D721Med (cell line): ENCODE measurements at places on chromosomes 2 and 18.

- no peak for DNase-seq
These were observed 319.8 kb upstream of the HNRNPA3 start for GRCh38 chr2:176892676-176893226.

- no peak for DNase-seq
These were observed 3.0 kb upstream of the TMEM37 start for GRCh38 chr2:119428488-119429224.

GRCh38 chr2:134681201-134681600 lies 37.6 kb downstream of the TMEM163 start:
- DNase-seq: no peak

DNA sequence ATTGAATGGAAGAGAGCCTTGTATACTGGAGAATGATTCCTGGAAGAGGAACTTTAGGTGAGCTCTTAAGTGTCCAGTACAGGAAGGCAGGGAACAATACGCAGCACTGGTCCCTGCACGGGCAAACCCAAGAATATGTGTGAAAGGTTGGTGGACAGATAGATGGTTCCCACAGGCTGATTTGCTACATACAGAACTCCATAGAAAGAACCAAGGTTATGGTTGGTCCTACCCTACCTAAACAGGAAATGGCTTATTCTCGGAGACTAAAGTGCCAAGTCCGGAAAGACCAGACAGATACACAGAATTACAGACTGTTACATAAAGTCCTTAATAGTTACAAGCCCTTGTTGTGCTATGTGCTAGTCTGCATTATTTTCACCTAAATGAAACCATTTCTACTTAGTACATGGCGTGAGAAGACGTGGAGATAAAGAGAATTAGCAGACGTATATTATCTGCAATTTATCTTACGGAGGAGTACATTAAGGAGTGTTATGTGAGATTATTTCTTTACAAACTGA lies 1.2 kb downstream of the REV1 start:
- no peak for DNase-seq

- no peak for DNase-seq
These were observed 10.5 kb upstream of the ARMC9 start for GRCh38 chr2:231187736-231188505.

DNA sequence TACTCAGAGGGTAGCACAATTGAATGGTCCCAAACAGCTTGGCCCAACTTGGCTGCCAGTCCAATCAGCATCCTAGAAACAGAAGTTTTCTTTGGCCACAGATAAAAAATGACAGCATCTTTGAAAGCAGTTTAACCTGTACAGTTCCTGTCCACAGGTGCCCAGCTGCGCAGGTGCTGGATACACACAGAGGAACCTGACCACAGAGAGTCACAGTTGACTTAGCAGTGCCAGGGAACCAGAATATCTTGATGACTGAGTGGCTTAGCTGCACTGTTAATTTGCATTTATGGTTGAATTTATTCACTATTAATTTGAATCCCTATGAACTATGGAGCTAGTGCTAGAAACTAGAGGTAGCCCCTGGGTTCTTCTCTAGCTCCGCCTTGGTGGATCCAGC lies 93.7 kb downstream of the TPGS2 start:
- no peak for DNase-seq

- no peak for DNase-seq
These were observed 267.6 kb downstream of the SRBD1 start for GRCh38 chr2:45343251-45344017.

DNA sequence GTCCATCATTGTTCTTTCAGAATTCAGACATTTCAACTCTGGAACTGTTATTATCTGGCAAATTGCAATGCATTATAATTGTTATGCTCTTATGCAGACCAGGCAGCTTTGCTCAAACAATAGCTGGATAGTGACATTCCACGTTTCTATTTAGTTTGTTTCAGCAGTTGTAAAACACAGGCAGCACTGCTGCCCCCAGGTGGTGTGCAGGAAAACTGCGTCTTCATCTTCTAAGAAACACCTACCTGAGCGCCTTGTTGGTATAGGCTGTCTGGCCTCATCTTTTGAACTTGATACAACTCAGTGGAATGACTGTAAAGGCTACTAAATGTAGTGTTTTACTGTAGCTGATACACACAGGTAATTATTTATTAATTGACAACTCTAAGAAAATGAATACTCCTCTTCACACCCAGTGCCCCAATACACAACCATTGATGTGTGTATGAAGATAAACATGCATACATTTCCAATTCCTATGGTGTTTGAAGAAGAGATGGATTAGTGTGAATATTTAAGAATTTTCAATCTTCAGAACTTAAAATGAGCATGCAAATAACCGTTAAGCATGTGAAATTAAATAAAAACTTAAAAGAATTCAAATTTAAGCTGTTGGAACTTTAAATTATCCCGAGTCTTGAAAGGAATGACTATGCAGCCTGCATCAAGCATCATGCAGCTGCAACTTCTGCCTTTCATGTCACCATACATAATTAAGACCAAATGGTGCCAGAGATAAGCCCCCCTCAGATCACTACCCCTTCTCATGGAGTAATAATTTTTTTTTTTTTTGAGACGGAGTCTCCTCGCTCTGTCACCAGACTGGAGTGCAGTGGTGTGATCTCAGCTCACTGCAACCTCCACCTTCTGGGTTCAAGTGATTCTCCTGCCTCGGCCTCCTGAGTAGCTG lies 85.6 kb downstream of the CD8B2 start:
- no peak for DNase-seq

- no peak for DNase-seq
These were observed 105.0 kb downstream of the COL6A3 start for GRCh38 chr2:237309011-237309410.

DNA sequence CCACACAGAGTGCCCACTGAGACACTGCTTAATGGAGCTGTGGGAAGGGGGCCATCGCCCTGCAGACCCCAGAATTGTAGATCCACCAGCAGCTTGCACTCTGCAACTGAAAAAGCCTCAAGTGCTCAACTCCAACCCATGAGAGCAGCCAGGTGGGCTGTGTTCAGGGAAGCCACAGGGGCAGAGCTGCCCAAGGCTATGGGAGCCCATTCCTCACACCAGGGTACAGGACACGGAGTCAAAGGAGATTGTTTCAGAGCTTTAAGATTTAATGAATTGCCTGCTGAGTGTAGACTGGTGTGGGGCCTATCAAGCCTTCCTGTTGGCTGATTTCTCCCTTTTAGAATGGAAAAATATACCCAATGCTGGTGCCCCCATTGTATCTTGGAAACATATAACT lies 17.2 kb downstream of the TPO start:
- DNase-seq: no peak

GRCh38 chr18:11871501-11871900 lies 20.3 kb downstream of the CHMP1B start:
- no peak for DNase-seq

DNA sequence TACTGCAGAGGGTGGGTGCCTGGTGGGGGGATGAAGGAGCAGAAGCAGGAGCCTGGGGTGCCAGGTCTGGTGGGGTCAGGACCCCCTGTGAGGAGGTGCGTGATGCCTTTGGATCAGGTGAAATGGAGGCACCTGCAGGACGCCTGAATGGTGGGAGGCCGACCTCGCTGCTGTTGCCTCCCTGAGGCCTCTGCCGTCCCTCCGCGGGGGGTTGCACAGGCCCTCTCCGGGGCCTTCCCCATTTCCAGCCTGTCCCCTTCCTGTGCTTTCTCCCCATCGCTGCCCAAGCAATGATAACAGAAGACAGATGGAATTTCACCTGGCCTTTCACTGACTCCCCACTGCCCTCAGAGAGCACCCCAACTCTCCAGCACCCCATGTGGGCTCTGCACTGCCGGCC lies 259.3 kb downstream of the ALPK2 start:
- no peak for DNase-seq

- no peak for DNase-seq
These were observed 221.3 kb downstream of the ACKR3 start for GRCh38 chr2:236790963-236791362.

GRCh38 chr2:57990118-57990725 lies 56.4 kb upstream of the VRK2 start:
- no peak for DNase-seq

DNA sequence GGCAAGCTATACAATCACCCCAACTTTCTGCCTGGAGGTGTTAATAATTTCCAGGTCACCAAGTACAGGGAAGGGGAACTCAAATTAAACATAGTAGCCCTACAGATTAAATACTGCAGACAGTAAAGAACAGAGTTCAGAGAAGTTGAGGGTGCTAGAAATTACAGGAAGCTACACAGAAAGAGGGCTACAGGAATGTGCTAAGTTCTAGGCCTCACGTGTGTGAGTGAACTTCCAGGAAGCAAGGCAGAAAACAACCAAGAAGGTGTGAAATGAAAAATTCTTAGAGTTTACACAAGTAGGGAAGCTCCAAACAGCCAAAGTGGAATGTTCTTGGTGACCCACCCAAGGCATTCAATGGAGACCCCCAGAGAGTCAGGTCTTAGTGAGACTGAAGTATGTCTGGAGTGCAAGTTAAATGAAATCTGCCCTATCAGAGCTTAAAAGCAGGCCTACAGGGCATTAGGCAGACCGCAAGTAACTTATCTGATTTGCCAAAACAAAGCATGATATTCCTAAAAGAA lies 58.1 kb upstream of the RNU4ATAC start:
- no peak for DNase-seq

- DNase-seq: no peak
These were observed 197.2 kb downstream of the LDLRAD4 start for GRCh38 chr18:13415736-13416135.

GRCh38 chr2:61588566-61588965 lies 50.4 kb upstream of the XPO1 start:
- no peak for DNase-seq

DNA sequence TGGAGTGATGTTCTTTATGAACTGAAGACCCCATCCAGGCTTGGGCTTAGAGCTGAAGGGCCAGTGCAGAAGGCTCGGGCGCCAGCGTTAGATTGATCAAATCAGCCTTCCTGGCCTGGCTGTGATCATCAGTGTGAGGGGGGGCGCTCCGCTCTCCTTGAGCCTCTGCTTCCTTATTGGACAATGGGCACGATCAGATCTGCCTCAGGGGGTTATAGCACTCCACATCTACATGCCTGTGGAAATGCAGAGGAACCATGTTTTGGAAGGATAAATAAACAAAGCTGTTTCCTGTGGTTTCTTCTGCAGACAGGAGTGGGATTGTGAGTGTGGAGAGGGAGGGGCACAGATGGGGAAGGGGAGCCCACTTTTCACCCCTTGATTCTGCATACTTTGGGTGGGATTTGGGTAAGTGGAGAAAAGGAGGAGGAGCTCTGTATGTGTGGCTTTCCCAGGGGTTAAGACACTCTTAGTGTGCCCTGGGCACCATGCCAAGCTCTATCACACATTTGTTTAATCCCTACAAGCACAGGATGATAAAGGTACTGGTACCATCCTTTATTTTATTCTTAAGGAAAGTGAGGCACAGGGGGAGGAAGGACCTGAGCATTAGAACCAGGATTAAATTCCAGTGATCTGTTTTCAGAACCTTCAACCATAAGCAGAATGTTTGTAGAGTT lies 150.5 kb downstream of the EN1 start:
- DNase-seq: no peak

GRCh38 chr18:28079883-28080282 lies 97.0 kb downstream of the CDH2 start:
- DNase-seq: no peak

DNA sequence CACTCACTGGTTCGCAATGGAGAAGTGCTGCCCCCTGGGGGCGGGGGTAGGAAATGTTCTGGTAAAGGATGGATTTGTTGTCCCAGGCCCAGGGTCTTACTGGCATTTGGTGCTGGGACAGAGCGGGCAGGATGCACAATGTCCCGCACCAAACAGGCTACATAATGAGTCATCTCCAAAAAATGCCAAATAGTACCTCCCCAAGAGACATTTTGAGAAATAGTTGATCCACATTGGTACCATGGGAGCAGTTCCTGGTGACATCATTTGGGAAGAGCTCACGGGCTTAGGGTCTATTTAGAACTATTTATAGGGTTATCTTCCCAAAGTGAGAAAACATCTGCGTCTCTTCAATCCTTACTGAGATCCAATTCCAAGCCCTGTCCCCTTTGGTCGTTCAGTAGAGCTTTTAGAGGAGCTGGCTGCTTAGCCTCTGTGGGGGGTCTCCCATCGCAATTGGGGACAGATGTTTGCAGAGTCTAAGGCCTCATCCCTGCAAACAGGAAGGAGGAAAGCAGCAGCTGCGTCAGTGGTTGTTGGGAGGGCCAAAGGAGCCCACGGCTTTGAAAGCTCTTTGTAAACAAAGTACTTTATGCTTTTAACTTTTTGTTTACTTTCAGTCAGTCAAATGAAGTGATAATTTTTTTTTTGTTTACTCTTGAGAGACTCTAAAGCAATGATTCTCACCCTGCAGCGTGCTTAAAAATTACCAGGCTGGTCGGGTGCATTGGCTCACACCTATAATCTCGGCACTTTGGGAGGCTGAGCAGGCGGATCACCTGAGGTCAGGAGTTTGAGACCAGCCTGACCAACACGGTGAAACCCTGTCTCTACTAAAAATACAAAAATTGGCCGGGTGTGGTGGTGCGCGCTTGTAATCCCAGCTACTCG lies 49.3 kb downstream of the GREB1 start:
- peak; percentile 66 for DNase-seq

GRCh38 chr18:37450434-37451132 lies 115.0 kb downstream of the CELF4 start:
- no peak for DNase-seq

- no peak for DNase-seq
These were observed 61.0 kb downstream of the SPP2 start for GRCh38 chr2:234111523-234111922.

- no peak for DNase-seq
These were observed 347.0 kb upstream of the CDH2 start for GRCh38 chr18:28523758-28524475.

DNA sequence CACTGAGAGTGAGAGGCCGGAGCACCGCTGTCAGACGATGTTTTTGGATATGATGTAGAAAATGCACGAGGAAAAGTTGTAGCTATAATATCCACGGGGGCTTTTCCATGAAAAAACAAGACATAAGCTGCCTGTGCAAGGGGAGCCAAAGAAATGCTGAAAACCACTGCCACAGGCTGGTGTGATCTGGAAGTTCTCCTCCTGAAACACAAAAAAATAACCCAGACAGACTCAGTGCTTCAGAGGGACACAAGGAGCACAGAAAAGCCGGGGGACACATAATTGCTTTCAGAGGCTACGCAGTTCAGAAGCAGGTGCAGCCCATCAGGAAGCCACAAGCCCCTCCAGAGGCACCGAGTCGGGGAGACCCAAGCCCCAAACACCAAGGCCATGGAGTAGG lies 98.2 kb downstream of the ZNF516 start:
- DNase-seq: no peak
